ENCODE measurements at places on chromosomes 5 and 9. TPM values are rescaled to one million over a fixed set of nuclear protein-coding genes. Genes with fewer than 3 reads are reported as not detected.
A peak's percentile ranks its signal among the peaks of the same experiment; 100 is the strongest.

DNA sequence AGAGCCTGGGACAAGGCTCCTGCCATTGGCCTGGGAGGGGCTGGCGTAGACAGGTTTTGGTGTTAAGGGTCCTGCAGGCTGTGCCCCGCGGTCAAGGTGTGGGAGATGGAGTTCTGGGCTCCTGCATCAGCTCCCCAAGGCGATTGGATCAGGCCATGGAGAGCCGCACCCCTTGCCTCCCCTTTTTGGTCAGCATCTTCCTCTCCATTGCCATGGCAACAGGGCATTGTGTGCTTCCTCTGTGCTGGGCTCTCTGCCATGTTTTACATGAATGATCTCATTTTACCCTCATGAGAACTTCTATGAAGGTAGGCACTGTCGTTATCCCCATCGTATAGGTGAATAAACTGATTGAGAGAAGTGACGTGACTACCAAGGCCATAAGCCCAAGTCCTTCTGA is 344.3 kb upstream of the CLINT1 start:
- DNase-seq: no peak

Gene LEAP2
- 1.3 TPM for total RNA-seq

DNA sequence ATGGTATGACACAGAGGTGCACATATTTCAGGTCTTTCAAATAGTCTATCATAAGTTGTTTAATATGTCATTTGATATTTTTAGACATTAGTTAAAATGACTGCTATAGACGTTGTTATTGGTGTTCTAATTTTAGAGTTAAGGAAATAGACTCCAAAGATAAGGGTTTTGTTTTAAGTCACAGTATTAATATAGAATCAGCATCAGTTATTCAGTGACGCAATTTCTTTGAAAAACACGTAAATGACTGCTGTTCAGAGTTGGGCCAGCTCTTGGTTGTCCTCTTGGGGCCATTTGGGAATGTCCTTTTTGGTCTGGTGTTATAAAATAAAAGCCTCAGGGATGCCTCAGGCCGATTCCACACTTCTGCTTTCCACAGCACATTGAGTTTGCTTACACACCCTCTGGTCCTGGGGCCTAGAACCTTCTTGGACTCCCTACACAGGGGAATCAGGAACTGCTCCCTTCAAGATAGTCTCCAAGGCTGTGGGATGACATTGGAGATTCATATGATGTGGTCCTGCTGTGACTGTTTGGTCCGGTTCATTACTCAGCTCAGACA is 14.3 kb downstream of the OTULIN start:
- no peak for DNase-seq

- DNase-seq: peak; percentile 80
Measured at GRCh38 chr9:129141066-129142041, 30.1 kb downstream of the PTPA start.

Gene GCNT1
- total RNA-seq: 8.4 TPM

- DNase-seq: peak; percentile 44
Measured at GRCh38 chr5:91245074-91245452, 138.1 kb downstream of the ARRDC3 start.

DNA sequence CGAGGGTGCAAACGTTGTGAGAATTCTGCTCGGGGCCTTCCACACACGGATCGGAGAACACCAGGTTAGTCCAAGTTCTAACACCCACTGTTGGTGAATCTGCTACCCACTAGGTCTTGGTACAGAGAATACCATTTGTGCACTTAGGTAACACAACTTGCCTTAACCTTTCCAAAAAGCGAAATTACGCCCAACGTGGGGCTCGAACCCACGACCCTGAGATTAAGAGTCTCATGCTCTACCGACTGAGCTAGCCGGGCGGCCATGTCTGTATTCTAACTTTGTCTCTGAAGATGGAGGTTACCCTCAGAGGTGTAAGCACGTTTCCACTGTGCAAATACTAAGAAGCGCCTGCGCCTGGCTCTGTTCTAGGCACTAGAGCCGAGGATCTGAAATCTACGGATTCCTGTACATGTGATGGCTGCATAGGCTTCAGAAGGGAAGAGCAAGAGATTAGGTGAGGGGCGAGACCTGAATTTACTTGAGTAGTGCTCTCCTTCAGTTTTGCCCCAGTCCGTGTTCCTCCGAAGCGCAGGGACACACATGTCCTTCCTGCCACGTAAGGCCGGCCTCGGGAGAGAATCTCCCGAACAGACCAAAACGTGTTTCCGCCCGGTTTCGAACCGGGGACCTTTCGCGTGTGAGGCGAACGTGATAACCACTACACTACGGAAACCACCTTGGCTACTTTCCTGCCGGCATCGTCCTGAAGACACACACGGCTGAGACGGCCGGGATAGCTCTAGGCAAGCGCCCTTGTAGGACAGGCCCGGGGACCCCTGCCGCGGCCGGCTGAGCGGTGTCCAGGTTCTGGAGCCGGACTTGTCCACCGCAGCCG is 1.1 kb upstream of the TRIM41 start:
- peak; percentile 90 for DNase-seq

DNA sequence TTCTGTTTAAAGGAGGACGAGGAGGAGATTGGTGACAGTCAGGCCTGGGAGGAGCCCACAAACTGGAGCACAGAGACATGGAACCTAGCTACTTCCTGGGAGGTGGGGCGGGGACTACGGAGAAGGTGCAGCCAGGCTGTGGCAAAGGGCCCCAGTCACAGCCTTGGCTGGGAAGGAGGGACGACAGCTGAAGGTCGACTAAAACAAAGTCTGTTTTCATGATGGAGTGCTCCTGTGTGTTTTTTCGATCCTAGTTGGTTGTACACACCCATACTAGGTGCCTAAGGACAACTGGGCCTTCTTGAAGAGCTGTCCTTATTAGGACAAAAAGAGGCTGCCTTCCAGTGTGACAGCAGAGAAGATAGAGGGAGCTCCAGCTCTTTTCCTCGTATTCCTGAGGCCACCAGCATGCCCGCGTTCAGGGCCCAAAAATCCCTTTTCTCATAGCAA is 2.9 kb downstream of the CCDC107 start:
- no peak for DNase-seq

DNA sequence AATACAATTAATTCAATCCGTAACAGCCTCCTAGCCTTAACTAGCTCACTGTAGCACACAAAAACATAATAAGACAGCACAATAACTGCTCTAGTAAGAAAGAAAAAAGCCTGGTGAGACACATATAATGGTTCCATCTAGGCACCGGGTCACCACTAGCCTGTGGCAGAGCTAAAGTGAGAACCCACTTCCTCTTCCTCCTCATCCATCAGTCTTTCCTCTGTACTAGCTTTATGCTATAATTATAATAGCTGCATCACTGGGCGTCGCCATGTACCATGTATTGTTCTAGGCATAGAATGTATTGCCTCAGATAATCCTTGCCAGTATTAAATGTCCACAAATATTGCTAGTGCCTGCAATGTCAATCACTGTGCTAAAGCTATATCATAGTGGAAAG is 23.1 kb downstream of the ADRB2 start:
- DNase-seq: no peak

DNA sequence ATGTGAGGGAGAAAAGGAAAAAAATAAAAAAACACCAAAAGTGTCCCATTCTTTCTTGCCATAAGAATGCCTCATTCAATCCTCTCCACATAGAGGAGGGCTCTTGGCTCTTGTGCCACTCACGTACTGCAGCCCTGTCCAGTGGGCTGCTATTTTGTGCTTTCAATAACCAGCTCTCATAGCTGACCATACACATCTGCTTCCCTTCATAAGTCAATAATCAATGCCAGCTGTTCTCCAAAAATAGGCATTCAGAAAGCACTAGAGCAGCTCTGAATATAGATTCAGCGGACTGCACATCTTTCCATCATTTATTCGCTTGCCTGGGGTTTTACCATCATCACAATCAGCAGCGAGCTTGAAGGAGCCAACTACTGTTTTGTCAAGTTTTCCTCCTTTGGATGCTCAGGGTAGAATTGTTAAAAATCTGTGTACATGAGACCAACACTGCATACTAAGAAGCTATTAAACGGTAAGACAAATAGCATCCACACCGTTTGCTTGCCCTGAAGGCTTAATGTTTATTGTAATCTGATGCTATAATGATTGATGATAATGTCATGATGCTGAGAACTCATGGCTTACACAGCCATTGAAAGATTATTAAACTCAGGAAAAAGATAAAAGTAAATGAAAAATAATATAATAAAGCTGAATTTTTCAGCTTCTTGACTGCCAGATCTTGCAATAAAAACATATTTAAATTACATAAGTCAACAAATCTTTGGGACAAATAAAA is 80.0 kb downstream of the OXCT1 start:
- DNase-seq: no peak

GRCh38 chr9:112411626-112412027 is 31.7 kb downstream of the HSDL2 start:
- no peak for DNase-seq

GRCh38 chr5:75907651-75908050 is 175.5 kb upstream of the SV2C start:
- no peak for DNase-seq

Gene ASS1
- total RNA-seq: 95.0 TPM

Gene GALNT12
- 0.91 TPM for total RNA-seq

- no peak for DNase-seq
Measured at GRCh38 chr9:115938479-115938878, 215.1 kb upstream of the PAPPA start.

DNA sequence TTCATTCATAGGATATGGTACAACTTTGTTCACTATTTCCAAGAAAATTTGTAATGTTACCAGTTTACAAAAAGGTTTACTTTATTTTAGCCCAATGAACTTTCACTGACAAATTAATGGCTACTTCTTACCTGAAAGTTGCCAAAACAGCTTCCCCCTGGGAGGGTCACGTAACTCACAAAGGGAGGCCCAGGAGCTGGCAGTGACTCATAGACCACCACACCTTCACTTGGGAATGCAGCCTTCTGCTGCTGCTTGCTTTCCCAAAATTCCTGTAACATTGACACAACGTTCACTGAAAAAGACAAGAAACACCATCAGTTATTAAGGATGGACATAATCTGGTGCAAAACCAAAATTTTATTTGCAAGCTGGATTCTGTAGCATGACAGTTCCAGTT is 18.1 kb downstream of the LIX1 start:
- DNase-seq: no peak

DNA sequence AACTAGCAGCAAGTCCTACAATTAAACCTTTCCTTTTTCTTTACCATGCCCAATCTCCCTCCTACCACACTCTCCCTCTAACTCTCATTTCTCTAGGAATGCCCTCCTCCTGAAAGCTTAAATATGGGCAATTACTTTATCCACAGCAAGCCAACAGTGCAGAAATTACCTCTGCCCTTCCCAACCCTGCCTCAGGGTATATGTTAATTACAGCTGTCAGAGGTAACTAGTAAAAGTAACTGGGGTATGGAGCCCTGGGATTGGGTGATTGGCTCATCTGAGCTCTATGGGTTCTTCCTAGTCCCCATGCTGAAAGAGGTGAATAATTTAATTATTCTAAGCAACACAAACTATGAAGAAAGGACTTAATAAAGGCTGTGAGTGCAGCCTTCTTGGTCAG is 478.9 kb upstream of the NMUR2 start:
- no peak for DNase-seq

DNA sequence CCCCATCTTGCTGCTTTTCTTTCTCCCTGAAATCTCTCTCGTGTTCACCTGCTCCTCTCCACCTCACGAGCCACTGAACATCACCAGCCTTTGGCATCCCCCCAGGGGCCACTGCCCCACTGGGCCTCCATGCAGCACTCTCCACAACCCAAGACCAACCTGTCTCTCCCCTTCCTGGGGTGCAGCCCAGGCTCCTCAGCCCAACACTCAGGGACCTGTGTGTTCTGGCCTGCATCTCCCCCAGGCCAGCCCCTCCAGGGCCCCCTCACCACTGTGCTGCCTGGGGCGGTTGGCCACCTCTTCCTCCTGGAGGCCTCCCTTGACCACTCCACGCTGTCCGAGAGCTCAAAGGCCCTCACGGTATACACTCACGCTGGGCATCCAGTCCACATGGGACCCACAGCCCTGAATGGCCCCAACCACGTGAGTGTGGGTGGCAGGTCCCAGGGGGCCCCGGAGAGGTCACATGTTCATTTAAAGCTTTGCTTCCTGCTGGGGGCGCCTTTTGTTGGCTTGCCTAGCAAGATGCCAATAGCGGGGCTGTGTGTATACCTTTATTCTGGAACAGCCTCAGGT is 453 bp upstream of the DOK3 start:
- DNase-seq: no peak

Gene CDHR2
- total RNA-seq: 0.29 TPM

DNA sequence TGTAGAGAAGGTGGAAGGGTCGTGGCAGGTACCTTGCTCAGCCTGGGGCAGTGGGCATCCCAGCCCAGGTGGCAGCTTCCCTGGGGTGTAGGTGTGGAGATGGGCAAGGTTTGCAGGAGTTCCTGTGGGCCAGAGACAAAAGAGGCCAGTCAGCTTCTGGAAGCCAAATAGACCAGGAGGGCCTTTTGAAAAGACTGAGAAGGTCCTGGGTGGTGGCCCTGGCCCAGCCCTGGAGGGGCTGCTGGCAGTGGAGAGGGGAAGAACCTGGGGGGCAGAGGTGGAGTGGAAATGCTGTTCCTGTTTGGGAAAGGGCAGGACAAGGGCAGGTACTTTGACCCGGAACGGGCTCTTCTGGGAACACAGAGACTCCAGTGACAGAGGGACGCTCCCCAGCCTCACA is 7.0 kb upstream of the IL3 start:
- DNase-seq: no peak

GRCh38 chr5:37814699-37815098 is 25.1 kb downstream of the GDNF start:
- DNase-seq: no peak

DNA sequence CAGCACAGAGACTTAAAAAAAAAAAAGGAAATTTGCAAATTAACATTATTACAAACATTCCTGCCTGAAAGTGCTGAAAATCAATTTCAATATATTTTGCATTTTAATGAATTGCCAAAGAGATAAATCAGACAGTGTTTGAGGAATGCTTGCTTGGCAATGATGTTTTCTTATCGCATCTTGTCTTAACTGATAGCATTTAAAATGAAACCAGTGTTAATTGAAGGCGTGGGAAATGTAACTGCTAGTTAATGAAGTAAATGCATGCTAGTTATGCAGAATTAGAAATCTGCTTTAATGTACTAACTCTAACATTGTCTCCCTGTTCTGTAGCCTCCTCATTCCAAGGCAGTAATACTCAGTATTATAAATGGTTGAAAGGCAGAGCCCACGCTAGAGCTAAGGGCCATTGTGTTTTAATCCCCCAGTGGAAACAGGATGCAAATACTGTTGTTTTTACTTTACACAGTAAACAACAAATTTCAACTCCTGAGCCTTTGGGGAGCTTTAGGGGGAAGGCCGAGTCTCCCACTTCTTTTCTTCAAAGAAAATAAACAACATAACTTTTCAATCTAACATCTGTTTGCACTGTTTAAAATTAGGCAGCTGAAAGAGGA is 586.9 kb downstream of the TLE4 start:
- no peak for DNase-seq

DNA sequence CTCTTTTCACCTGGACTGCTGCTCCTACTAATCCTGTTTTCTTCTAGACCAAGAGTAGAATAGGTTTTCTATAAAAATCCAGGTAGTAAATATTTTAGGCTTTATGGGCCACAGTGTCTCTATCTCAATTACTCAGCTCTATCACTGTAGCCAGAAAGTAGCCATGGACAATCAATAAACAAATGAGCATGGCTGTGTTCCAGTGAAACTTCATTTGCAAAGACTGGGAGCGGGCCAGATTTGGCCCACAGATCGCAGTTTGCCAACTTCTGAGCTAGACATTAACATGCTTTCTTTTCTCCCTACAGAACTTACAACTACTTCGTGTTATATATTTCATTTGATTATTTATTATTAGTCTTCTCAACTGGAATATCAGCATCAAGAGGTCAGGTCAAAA is 30.2 kb downstream of the BRINP1 start:
- DNase-seq: no peak

- DNase-seq: no peak
Measured at GRCh38 chr9:131731644-131732043, 8.2 kb downstream of the RAPGEF1 start.

GRCh38 chr9:1050125-1050895 is at the start of gene DMRT2:
DMRT2 (plus strand) TSS chr9:1050357; CDS start chr9:1051614, 1,257 bp downstream.
- DNase-seq: peak; percentile 87
